Fibroblast of skin of abdomen (primary cell): ENCODE measurements at places on chromosomes 4 and X.
A peak's percentile ranks its signal among the peaks of the same experiment; 100 is the strongest.

- peak; percentile 71 for DNase-seq
Observed at GRCh38 chr4:168019019-168019651, 73.2 kb upstream of the ANXA10 start.

- no peak for DNase-seq
Observed at GRCh38 chrX:17537723-17538243, 162.8 kb downstream of the NHS start.

GRCh38 chr4:17126321-17126966 is 228.0 kb upstream of the LDB2 start:
- no peak for DNase-seq

- DNase-seq: no peak
Observed at GRCh38 chrX:20506739-20507138, 240.0 kb upstream of the RPS6KA3 start.
